ENCODE measurements at places on chromosomes 11 and 22.

- DNase-seq, result no peak
Observed at GRCh38 chr22:40955571-40955970, 4.4 kb downstream of the RBX1 start.

- no peak for DNase-seq
Observed at GRCh38 chr11:108224366-108224765, 1.5 kb downstream of the ATM start.

DNA sequence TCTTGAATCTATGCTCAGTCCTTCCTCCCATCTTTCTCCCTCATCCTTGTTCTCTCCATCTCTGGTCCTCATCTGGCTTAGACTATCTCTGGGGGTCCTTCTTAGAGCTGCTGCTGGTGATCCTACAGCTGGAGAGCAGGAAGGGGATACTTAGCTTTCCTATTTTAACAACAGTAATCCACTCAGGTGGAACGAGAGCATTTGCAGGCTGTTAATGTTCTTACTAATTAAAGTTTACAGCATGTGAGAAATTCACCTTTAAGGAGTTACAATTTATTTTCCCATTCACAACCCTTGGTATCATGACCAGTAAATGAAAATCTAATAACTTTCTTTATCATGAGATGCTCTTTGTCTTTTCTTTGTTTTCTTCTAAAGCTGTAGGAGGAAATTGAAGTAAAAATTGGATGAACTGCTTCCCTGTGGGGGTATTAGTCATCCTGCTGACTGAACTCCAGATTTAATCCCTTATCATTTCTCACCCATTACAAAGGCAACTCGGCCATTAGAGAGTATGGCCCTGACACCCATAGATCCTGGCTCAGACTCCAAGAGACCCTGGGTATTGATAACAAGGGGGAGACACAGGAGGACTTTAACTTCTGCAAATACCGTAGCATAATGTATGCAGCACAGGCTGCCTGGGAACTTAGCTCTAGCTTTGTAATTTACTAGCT lies 37.6 kb upstream of the MTNR1B start:
- DNase-seq, result no peak

GRCh38 chr11:116225236-116225635 lies 547.6 kb downstream of the BUD13 start:
- DNase-seq, result no peak

GRCh38 chr22:50569041-50569459 lies 6.3 kb upstream of the SYCE3 start:
- DNase-seq, result no peak

- no peak for DNase-seq
Observed at GRCh38 chr11:102552447-102553194, 22.1 kb upstream of the MMP7 start.

GRCh38 chr22:37912171-37912570 lies 6.1 kb downstream of the MICALL1 start:
- no peak for DNase-seq

- DNase-seq, result no peak
Observed at GRCh38 chr11:125245299-125245698, 80.7 kb downstream of the PKNOX2 start.

All from stimulated activated CD4-positive, alpha-beta T cell treated with anti-CD3 and anti-CD28 coated beads, Interleukin-4, amount 100 ng/mL, for 1 hour (primary cell).